Bronchial smooth muscle cell (primary cell): ENCODE measurements at places on chromosomes 13 and 19. TPM values are rescaled to one million over a fixed set of nuclear protein-coding genes. Genes with fewer than 3 reads are reported as not detected.

The HS6ST3 gene
- under 0.01 TPM in 2 replicates for total RNA-seq

The CLIP3 gene
- total RNA-seq: 13.6 and 25.6 TPM in 2 replicates

The FLT3LG gene
- total RNA-seq: 4.9 and 5.3 TPM in 2 replicates

The F10 gene
- 26.8 and 38.1 TPM in 2 replicates for total RNA-seq

The LGALS14 gene
- not detected in 2 replicates for total RNA-seq

The ZNF546 gene
- 5.7 and 8.4 TPM in 2 replicates for total RNA-seq

The C2CD4C gene
- total RNA-seq: under 0.01 and 0.09 TPM in 2 replicates

The ZNF66 gene
- total RNA-seq: 1.1 and 2.1 TPM in 2 replicates

The CYSLTR2 gene
- under 0.01 TPM in 1 of 2 replicates, not detected in the other for total RNA-seq

The ZNF415 gene
- total RNA-seq: 12.1 and 14.8 TPM in 2 replicates

The ZNF99 gene
- not detected in 2 replicates for total RNA-seq

The GTF3A gene
- total RNA-seq: 44.8 and 67.6 TPM in 2 replicates

The ATP4A gene
- not detected in 2 replicates for total RNA-seq
